Myocyte (in vitro differentiated cells): ENCODE measurements at places on chromosomes 5 and 9. TPM values are rescaled to one million over a fixed set of nuclear protein-coding genes. Genes with fewer than 3 reads are reported as not detected.

DNA sequence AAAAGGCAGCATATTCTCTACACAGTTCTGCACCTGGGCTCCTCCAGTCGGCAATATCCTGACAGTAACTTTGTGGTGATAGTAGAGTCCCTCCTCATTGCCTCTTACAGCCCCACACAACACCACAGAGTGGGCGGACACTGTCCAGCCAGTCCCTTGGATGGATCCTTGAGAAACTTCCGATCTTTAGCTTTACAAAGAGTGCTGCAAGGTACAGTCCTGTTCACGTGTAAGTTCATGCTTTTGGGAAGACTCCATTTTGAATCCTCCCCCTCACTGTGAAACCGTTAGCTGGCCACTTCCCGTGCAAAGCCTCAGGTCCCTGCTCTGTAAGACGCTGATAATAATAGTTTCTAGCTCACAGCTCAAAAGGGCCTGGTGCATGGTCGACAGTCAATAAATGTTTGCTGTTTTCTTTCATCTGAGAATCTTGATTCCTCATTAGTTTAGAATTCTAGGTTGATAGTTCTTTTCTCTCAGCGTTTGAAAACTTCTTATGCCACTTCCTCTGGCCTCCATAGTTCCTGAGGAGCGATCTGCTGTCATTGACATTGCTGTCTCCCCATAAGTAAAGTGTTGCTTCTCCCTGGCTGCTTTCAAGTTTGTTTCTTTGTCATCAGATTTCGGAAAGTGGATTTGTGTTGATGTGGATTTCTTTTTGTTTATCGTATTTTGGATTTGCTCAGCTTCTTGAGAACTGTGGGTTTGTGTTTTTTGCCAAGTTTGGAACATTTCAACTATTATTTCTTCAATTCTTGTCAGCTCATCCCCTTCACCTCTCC is 82.9 kb downstream of the COL23A1 start:
- no peak for DNase-seq

DNA sequence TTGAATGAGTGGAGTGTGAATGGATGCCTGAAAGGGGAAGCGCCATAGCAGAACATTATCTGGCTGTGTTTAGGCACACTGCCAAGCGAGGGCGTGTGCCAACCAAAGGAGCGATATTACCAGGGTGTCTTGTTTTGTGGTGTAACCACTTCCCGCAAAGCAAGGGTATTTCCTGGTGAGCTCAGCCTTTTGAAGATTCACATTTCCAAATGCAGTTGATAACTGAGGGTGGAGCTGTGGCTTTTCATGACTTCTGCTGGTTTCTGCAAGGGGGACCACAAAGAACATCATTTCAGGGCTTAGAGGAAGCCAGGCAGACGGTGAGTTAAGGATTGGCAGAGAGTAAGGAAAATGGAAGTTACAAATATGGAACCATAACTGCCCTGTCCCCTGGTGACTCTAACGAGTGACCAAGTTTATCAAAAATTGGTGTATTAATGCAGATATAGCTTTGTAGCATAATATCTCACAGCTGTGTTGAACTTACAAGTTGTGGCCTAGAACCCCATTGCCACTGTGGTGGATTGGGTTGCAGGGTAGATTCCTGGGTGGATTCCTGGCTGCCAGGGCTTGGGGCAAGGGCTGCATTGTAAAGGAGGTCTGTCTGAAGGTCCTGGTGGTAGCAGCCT is 71.4 kb downstream of the RALGPS1 start:
- DNase-seq = peak; percentile 98

The CDH9 gene
- not detected in 2 replicates for total RNA-seq

DNA sequence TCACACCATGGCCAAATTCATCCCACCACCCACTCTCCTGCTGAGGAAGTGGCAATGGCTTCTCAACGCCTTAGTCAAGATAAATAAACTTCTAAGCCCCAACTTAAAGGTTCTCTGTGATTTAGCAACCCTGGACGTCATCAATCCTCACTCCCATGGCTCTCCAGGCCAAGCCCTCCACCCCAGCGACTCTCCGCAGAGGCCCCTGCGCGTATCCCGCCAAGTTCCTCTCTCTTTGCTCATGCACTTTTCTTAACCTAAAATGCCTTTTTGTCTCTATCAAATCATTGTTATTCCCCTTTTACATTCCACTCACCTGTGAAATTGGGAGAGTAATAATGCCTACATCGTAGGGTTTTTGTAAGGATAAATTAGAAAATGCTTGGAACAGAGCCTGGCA is 88.6 kb downstream of the NRG2 start:
- DNase-seq = no peak

- no peak for DNase-seq
Measured at GRCh38 chr5:35822511-35822910, 34.2 kb upstream of the IL7R start.

GRCh38 chr5:50440651-50441492 is at the start of gene EMB:
EMB (minus strand) TSS chr5:50441288; CDS start chr5:50441151, 137 bp downstream.
- DNase-seq = peak; percentile 67

DNA sequence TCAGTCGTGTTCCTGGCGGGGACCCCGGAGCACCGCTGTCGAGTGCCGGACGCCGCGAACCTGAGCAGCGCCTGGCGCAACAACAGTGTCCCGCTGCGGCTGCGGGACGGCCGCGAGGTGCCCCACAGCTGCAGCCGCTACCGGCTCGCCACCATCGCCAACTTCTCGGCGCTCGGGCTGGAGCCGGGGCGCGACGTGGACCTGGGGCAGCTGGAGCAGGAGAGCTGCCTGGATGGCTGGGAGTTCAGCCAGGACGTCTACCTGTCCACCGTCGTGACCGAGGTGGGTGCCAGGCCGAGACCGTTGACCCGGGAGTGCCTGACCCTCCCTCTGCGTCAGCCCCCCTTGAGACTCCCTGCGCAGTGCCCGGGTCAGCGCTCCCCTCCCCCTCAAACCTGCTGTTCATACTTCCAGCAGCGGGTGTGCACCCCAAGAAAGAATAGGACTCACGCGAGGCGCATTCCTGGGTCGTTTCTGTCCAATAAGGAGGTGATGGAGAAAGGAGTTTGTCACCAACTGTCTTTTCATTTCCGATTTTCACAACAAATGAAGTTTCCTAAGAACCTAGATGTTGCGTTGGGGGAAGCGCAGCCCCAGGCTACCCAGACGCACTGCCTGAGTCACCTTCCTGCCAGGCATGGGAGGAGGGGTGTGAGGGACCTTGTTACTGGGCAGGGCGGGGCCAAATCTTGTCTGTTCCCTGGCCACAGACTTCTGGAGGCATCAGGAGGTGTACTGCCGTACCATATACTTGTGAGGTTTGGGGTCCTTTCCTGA is 722 bp downstream of the SLC22A4 start:
- peak; percentile 61 for DNase-seq

DNA sequence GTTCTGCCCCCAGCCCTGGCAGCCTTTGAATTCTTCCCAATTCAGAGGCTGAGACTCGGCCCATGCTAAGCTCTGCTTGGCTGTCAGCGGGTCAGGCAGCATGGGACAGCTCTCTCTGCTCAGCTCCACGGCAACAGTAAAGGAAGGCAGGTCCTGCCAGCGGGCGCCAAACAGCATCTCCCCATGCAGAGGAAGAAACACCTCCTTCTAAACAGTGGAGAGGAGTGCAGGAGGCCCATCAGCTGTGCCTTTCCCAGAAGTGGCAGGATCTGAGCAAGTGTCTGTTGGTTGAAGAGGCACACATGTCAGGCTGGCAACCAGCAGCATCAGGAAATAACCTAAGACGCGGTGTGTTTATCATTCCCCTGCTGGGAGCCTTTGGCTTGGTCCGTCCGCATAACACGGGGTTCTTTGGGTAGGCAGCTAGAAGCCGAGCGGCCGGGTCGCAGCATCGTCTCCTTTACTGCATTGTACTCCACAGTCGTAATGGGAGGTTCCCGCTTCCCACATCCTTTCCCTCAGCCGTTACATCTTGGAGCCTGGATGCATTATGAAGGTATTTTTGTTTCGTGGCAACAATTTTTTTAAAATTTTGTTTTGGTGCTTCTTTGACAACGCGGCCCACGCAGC is 42.7 kb upstream of the NCS1 start:
- peak; percentile 11 for DNase-seq

The DRD1 gene
- total RNA-seq = not detected in 2 replicates

The SAXO1 gene
- 0.57 TPM in 1 of 2 replicates, not detected in the other for total RNA-seq

GRCh38 chr5:179959641-179960040 is 51.9 kb upstream of the TBC1D9B start:
- no peak for DNase-seq
